ENCODE measurements at places on chromosomes 3 and 15.

DNA sequence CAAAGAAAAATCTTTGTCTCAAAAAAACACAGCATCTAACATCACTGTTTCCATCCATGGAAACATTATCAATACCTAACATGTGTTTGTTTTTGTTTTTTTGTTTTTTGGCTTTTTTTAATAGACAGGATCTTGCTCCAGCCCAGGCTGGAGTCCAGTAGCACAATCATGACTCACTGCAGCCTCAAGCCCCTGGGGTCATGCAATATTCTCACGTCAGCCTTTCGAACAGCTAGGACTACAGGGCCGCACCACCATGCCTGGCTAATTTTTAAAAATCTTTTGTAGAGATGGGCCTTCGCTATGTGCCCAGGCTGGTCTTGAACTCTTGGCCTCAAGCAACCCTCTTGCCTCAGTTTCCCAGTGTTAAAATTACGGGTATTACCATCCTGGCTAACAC, 52.8 kb downstream of the RAF1 start:
- no peak for DNase-seq

GRCh38 chr3:183490211-183490601, 61.8 kb upstream of the MCF2L2 start:
- DNase-seq, result no peak

- DNase-seq, result no peak
These were observed 1.7 kb upstream of the RARB start for GRCh38 chr3:25426408-25426807.

DNA sequence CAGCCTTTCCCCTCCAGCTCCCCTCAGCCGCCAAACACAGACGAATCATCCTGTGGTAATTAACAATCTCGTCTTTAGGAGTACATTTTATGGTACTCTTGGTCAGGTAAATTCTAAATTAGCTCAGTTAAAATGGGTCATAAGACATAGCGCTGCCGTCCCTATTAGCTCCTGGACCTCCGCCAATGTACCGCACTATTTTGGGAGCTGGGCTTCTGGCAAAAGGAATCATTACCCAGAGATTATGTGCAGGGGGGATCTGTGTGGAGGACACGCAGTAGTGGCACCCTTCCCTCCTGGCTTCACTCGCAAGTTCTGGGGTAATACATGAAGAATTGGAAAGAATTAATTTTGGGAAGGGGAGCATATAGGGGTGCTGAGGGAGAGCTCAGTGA, 68.6 kb upstream of the ONECUT1 start:
- no peak for DNase-seq

GRCh38 chr15:92051716-92052115, 198.2 kb downstream of the SLCO3A1 start:
- no peak for DNase-seq

DNA sequence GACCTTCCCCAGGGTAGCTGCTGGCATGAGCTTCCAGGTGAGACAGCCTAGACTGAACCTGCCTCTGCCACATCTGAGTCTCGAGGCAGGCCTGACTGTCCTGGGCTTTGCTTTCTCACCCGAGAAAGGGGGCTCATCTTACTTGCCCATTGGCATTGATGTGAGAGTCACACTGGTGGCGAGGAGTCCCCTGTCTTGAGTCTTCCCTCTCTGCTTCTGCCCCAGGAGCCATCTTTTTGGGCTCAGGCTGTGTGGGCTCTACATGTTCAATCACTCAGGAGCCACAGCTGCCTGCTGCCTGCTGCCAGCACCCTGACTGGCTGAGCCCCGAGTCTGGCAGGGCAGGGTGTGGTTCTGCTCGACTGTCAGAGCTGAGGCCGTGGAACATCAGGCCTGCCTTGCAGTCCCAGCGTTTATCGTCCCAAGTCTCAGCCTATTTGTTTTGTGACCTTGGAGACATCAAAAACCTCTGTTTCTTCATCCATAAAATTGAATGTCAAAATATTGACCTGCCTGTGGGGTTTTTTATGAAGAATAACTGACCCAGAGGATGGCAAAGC, 132.5 kb downstream of the DNAJB8 start:
- no peak for DNase-seq

DNA sequence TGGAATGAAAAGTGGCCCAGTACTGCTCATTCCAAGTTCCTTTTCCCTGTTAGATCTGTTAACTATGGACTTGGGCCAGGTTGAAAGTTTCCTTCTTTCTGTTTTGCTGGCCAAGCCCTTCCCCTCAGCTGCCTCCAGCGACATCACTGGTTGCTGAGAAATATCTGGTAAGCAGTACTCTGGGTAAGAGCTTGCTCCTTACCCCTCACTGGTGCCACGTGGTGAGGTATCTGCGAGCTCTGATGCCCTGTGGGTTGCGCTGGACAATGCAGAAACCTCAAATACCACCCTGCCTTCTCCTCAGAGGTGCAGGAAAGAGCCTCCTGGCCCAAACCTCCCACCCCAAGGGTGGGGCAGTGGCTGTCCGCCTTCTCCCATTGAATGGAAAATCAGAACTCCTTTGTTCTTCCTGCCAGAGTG, 42.9 kb upstream of the APH1B start:
- no peak for DNase-seq

DNA sequence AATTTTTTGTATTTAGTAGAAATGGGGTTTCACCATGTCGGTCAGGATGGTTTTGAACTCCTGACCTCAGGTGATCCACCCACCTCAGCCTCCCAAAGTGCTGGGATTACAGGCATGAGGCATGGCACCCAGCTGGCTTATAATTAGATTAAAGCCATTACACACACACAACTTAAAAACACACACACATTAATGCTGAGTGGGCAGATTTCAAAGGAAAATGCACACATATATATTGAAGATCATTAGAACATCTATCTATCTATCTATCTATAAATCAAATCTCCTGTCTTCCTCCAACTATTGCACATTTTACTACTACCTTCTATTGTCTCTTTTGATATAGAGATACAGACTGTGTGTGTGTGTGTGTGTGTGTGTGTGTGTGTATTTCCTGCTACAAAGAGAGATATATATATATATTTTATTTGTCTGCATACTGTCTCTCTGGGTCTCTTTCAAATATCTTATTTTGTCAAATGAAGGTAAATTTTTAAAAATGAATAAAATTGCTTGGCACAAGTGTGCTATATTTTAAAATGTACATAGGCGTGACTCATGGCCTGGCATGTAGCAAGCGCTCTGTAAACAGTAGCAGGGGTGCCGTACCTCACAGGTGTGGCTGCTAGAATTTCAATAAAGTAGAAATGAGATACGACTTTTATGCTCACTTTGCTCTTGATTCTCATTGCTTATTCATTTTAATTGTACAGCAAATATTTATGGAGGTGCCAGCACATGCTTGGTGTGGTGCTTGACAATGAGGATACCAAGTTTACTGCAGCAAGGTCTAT, 655.8 kb downstream of the AGBL1 start:
- no peak for DNase-seq

DNA sequence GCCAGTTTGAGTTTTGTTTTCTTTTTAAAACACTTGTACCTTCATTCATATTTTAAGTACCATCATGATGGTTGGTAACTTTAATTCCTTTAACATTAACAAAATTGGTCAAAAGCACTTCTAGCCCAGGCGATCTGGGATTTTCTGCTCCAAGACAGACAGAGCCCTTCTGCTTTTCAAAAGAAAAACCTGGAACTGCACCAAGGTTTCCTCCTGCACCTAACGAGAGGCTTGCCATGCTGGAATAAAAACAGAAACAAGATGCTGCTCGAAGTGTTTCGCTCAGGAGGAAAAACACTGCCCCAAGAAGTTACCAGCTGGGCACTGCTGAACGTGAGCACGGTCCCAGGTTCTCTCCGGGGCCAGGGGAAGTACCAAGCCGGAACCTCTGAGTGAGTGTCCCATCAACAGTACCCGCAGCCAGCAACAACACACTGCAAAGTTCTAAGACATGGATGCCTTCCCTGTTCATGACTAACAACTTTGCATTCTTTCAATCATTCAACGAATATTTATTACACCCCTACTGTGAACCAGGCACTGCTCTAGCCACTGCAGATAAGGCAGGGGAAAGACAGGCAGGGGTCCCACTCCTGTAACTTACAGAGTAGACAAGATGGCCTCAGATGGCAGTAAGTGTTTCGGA, 98.8 kb downstream of the XXYLT1 start:
- DNase-seq, result no peak

DNA sequence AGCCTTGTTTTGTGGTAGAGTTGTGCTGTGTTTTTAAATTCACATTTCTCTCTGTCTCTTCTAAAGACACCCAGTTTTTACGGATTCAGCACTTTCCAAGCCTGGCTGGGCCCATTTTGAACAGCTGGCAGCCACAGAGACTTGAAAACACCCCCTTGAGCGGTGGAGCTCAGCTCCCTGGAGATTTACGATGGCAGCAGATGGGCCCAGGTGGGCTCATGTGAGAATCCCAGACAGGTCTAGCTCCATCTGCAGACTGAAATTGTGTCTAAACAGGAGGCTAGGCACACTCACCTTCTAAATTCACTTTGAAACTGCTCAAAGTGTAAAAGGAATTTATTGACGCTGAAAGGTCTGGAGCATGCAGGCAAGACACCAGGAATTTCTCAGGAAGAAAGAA, 232.0 kb upstream of the HES1 start:
- DNase-seq, result no peak

- DNase-seq, result no peak
These were observed 127.1 kb downstream of the FMN1 start for GRCh38 chr15:33067456-33067855.

- no peak for DNase-seq
These were observed 516.1 kb downstream of the AGBL1 start for GRCh38 chr15:86595741-86596140.

GRCh38 chr3:190883973-190884832, 21.7 kb upstream of the GMNC start:
- DNase-seq, result peak; percentile 57

DNA sequence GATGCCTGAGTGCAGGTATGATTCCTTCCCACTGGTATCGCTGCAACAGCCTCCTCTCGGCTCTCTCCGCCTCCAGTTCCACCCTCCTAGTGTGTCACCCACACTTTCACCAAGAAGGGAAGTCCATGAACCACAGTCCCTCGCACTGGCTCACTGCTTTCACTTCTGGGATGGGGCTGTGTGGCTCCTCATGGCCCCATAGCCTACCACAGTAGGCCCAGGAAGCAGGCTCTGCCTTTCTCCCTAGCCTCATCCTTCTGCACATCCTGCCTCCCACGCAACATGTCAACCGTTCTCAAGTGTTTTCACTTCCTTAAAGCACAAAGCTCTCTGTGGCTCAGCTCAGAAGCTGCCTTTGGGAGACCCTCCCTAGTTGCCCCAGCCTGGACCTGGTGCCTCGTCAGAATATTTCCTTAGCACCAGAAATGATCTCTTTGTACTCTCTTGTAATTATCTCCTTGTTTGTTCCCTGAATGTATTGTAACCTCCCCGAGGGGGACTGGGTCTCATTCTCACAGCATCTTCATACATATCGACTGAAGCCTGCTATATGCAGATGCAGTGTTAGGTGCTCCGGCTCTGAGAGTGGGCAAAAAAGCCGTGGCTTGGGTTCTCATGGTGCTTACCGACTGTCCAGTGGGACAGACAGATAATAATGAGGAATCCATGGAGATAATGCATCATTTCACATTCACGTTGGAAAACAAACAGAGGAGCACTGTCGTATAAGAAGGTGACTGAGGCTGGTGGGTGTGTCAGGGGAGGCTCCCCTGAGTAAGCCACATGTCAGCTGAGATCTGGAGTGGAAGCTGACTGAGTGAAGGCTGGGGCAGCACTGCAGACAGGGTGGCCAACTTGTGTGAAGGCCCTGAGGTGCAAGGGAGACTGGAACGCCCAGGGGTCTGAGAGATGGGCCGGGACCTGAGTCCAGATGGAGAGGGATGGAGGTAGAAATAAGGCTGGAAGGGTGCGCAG, 107.1 kb downstream of the DGKG start:
- DNase-seq, result peak; percentile 83

- DNase-seq, result no peak
These were observed 59.8 kb upstream of the UNC13C start for GRCh38 chr15:53918180-53919079.

- peak; percentile 22 for DNase-seq
These were observed 32.5 kb upstream of the ZNF445 start for GRCh38 chr3:44510000-44510368.

DNA sequence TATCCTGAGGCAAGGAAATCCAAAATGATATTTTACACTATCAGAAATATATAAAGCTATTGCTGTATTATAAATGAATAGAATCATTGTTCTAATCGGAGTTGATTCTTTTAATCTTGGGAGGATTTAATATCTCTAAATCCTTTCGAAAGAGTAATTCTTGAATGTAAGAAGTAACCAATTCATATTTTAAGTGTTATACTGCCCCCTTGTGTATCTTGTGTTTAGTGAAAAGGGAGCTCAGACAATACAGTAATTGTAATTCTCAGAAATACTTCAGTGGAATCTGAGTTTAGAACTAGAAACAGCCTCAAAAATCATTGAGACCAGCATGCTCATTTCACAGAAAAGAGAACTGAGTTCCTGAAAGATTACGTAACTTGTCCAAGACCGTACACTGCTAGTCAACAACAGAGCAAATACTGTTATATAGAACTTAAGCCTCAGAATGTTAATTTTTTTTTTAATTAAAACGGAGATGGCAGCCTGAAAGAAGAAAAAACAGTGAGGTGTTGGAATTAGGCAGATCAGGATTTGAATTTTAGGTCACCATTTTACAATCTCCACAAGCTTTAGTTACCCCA, 42.9 kb downstream of the PLCH1 start:
- DNase-seq, result no peak

DNA sequence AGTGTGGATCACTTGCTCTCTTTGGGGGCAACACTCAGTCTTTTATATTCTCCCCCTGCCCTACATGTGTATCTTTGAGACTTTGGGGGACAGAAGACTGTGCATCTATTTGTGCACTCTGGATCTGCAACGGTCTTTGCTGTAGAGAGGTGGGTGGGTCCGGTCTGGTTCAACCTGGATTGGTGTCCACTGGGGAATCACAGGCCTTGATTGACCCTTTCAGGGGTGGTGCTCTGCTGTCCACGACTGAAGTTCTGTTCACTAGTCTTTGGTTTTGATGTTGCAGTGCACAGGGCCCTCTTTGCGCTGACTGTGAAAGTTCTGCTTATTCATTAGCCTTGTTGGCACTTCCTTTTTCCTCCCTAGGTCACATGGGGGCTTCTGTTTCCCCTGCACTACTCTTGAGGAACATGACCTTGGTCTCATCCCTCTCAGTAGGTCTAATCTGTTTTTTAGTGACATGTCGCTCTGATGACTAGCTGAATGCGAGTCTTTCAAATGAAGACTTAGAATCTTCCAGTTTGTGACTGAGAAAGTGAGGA, 284.2 kb downstream of the SV2B start:
- DNase-seq, result no peak

GRCh38 chr15:101470548-101471239, 18.8 kb downstream of the PCSK6 start:
- no peak for DNase-seq

DNA sequence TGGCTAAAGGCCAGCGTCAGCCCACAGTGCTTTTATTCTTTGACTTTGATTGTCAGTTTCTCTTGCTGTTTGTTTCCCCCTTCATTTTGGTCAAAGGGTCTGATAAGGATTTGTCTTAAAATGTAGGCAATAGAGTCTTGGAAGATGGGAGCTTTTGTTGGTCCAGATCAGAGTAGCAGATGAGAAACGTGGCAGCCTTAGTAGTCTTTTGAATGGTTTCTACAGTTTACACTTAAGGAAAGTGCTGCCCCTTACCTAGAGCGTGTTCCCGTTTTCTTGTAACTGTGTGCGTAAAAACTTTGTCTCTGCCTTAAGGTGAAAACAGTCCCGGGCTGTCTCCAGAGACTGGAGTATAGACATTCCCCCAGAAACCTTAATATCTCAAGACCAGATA, 630 bp downstream of the LXN start:
- DNase-seq, result no peak

Data from activated naive CD4-positive, alpha-beta T cell treated with anti-CD3 and anti-CD28 coated beads for 36 hours (primary cell).